ENCODE measurements at places on chromosomes 11 and 22.

DNA sequence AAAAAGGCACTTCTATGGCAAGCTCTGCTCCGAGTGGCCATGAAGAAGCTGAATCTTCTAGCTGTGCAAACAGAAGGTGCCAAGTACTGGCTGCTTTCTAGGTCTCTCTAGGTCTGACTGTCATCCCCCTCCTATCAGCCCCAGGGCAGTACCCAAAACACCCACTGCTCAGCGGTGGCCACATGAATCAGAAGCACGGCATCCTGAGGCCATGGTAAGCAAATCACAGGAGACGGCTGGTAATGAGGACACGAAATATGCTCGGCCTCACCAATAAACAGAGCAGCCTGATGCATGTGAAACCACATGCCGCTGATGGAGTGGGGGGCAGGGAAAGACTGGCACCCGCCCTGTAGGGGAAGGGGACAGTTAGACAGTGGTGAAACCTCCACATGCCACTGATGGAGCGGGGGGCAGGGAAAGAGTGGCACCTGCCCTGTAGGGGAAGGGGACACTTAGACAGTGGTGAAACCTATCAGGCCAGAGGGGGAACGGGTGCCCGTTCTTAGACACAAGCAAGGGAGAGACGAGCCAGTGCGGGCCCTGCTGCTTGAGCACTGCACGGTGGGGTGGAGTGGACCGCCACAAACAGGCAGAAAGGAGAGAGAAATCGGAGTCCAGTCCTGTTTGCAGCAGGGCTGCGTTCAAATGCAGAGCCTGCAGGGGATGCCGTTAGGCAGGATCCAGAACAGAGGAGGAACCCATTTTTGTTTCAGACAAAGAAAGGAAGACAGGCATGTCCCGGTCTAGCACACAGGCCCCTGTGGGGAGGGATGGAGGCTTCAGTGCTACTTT lies 29.9 kb upstream of the MOB2 start:
- DNase-seq: peak; percentile 91

- peak; percentile 87 for DNase-seq
Observed at GRCh38 chr11:72072348-72072747, 8.0 kb downstream of the NUMA1 start.

DNA sequence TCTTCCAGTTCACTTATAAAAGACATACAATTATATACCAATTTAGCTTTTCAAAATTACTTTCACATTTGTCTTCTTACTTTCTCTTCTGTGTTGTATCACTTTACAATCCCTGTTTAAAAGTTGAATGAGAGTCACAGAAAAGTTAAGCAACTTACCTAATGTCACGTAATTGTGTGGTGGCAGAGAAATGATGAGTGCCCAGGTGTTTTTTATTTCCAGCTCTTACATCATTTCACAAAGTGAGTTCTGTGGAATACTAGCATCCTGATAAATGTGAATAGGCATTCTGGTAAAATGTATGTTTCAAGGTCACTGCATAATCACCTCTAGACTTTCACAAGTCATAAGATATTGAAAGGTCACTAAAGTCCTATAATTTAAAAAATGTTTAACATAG lies 133.0 kb upstream of the FIBIN start:
- DNase-seq: no peak

- no peak for DNase-seq
Observed at GRCh38 chr11:104876324-104876723, 21.9 kb downstream of the CASP12 start.

- no peak for DNase-seq
Observed at GRCh38 chr11:27931770-27932169, 176.2 kb downstream of the KIF18A start.

GRCh38 chr11:119671561-119672015 lies 57.4 kb downstream of the NECTIN1 start:
- no peak for DNase-seq

- no peak for DNase-seq
Observed at GRCh38 chr11:10622957-10623791, 54.7 kb upstream of the LYVE1 start.

Measured in EL (cell line).